ENCODE measurements at places on chromosomes 3 and 15.

GRCh38 chr3:156353563-156353962 lies 201.4 kb downstream of the SSR3 start:
- DNase-seq, result no peak

DNA sequence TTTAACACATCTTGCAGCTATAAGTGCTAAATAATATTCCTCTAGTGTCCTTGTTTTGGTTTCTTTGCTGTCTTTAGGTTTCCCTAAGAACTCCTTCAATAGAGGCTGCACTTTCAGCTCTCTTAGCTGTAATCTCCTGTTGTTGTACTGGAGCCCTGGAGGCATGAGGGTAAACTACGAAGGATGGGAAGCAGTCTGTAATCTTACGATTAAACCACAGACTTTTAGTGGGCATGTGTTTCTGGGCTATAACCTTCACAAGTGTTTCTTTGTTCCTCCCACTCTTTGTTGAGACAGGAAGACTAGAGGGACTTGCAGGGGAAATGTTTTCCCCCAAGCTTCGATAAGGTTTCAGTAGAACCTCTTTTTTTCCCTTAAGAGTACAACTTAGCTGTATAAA lies 1058.1 kb downstream of the NSUN3 start:
- no peak for DNase-seq

- DNase-seq, result no peak
Measured at GRCh38 chr3:95352471-95352870, 1289.6 kb downstream of the NSUN3 start.

DNA sequence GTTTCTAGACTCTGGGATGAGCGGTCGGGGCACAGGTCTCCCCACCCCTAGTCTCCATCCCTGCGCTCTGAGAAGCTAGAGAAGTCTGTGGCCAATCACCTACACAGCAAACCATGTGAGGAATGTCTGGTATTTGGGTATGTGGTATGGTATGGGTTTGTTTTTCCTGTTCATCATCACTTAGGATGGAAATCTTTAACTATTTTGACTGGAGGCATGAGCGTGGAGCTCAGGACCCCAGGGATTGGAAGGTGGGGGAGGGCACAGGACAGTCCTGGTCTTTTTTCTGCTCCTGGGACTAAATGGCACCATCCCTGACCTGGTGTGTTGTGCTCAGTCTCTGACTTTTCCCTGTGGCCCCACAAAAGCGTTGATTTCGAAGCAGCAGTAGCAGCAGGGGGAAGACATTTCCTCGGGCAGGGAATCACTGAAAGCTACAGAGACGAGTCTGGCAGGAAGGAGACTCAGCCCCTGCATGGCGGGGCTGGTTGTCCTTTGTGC lies 191.7 kb upstream of the TPM1 start:
- DNase-seq, result peak; percentile 66

DNA sequence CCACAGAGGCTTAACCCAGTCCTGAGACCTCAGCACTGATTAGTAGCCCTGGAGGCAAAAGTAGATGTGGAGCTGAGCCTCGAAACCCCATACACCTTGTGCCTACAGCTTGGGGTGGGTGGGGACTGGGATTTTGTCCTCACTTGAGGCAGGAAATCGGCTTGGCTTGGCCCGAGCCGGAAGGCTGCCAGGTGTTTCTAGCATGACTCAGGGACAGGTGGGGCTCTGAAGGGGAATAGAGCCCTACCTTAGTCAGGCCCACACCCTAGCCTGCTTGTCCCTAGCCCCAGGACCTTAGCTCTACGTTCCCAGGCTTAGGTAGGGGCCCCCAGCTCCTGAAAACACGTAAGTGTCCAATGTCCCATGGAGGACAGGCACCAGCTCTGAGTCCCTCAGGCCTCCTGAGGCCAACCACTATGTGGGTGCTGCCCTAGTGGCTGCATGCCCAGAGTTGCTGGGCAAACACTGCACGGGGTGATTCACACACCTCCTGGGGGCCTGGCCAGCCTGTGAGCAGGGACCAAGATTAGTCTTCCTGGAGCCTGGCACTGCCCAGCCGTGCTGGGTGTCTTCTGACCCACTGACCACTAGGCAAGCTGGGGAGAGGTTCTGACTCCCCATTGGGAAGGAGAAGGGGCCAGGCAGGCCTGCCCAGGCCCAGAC lies 3.1 kb downstream of the MST1R start:
- DNase-seq, result no peak

- no peak for DNase-seq
Measured at GRCh38 chr3:58383476-58383875, 50.2 kb downstream of the PDHB start.

DNA sequence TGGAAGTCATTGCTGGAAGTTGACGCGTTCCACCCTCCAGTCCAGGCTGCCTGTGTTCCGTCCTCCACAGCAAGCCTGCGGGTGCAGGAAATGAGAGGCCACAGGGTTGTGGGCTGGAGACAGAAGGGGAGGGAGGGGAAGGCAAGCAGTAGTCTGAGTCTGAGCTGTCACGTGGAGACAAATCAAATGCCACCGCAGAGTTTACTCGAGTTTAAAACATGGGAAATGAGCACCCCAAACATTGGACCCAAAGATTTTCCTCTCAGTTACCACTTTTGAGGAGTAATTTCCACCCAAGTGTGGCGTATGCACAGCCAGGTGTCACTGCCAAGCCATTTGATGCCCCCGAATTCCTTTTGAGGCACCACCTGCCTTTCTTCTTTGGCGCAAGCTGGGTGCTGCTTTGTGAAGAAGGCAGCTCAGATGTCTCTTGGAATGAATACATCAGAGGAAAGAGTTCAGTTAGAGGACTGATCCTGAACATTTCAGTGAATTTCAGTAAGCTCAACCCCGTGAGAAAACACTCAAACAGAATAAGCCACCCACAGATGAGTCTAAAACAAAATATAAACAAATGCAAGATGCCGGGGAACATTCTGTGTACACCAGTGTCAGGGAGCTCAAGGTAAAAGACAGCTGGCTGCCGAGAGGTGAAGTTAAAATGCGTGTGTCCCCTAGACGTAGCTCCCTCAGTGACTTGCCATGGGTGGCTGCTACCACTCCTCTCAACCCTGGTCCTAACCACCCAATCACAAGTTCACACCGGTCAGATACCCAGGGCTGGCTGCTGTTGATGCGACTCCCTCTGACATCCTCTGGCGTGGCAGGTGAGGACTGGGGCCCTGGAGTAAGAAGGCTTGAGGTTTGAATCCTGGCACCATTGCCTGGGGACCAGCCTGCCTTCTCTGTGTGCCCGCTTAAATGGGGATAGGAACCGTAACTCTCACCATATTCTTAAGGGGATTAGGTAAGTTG lies 203.8 kb downstream of the UACA start:
- no peak for DNase-seq

GRCh38 chr3:111763968-111764367 lies 95.1 kb upstream of the PHLDB2 start:
- DNase-seq, result no peak

DNA sequence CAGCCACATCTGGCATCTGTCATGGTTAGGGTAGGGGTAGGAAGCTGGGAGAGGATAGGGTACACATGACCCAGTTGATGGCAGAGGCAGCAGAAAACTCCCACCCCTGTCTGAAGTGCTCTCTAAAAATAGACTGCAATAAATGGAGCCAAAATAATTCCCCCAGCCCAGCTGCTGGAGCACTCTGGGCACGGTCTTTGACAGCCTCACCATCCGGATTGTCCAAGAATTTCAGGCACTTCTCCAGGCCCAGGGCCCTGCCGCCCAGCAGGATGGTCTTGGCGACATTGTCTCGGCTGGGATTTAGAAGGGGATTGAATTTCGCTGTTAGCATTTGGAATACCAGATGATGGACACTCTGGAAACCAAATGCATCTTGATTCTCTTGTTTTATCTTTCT lies 103.7 kb downstream of the IQSEC1 start:
- DNase-seq, result no peak

GRCh38 chr3:193946945-193947344 lies 189.0 kb upstream of the HES1 start:
- DNase-seq, result no peak

DNA sequence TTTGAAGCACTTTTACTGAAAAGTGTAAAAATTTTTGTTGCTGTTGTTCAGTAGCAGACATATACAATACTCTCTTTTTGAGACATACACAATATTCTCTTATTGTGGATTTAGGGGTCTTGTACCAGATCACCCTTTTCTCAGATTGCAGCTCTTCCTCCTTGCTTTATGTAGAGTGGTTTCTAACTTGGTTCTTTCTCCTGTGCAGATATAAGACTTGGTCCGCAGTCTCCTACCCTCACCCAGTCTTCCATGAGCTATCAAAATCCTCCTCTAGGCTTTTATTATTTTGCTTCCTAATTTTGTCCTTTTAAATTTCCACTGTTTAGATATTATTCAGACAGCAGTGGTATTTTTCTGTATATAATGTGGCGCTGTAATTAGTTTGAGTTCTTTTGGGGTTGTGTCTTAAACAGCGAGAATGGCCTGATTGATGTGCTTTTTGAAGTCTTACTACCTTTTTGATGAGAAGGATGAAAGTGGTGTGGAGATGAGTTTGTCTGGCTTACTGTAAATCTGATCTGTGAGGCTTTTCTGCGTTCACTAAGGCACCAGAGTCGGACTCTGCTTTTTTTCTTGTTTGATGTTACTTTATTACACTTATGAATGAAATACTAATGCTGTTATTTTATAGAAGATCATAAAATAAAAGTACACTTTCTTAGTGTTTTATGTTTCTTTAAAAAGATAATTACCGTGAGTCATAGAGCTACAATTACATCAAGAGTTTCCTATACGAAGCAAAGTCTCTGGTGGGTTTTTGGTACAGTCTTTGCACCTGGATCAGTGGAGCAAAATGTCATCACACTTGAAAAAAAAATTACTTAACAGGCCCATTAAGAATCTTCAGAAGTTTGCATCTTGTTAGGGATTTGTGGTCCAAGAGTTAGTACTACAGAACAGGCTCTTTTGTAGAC lies 27.8 kb downstream of the FNDC3B start:
- DNase-seq, result no peak

GRCh38 chr3:155664925-155665695 lies 79.8 kb downstream of the PLCH1 start:
- no peak for DNase-seq

DNA sequence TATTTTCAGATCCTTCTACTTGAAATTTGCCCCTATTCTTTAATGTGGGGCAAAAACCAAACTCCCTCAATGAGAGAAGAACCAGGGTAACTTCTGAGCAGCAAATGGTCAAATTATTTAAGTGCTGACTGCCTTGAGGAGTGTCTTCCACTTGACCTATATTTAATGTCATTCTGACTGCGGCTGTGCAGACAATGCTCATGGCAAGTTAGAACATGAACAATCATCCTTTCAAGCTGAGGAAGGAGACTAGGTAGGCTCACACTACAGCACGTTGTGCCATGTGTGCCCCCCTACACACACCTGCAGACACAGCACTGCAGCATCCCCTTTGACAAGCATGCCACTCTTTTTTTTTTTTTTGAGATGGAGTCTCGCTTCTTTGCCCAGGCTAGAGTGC lies 98.2 kb downstream of the OSBPL10 start:
- no peak for DNase-seq

- DNase-seq, result no peak
Measured at GRCh38 chr3:30548600-30548999, 57.8 kb upstream of the TGFBR2 start.

DNA sequence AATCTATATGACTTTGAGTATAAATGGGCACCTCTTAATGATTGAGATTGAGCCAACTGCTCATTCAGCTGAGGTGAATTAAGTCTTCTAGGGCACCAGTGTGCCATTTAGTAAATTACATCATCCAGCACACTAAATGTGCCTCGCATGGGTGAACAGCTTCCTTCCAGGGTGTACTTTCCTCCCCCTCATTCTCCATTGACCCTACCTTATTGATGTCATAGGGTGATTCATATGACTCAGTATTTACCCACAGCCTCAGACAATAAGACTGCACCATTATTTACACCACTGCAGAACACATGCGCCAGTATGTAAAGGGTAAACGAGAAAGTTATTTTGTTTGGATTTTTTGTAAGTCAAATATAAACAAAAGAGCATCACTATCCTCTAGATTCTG lies 185.2 kb upstream of the ARL6 start:
- DNase-seq, result no peak

- DNase-seq, result no peak
Measured at GRCh38 chr3:143699424-143699823, 148.8 kb downstream of the SLC9A9 start.

DNA sequence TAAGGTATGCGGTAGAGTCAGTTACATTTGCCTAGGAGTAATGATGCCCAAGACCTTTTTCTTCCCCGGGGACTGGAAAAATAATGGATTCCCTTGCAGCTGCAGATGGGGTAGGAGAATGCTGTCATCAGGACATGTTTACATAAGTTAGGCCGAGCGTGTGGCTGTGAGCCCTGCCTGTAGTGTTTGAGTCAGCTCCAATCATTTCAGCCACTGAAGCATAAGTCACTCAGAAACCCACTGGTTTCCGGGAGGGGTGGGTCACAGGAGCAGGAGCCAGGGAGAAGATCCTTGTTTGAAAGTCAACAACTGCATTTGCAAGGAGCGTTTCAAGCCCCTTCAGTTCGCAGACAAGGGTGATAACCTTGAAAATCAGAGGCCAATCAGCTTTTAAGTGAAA lies 562.3 kb downstream of the MCTP2 start:
- DNase-seq, result no peak
